ENCODE measurements at places on chromosomes 6 and 20.

GRCh38 chr20:63106108-63106764 is 99.5 kb upstream of the BHLHE23 start:
- no peak for DNase-seq

GRCh38 chr6:7100072-7100752 is 7.5 kb upstream of the RREB1 start:
- no peak for DNase-seq

DNA sequence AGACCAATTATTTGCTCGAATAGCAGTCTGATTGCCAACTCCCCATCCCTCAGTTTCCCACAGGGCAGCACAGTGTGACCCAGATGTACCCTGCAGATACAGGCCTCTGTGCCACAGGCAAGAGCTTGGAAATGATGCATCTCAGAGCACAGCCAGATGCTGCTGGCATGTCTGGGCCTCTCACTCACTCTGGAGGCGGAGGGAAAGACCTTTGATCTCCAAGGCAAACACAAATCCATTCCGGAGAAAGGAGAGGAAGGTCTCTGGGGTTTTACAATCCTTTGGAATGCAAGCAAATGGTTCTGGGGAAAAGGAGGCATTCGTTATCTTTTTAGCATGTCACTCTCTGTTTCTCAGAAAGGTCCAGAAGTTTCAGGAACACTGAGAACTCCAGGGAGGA is 74.2 kb downstream of the RIOK1 start:
- no peak for DNase-seq

GRCh38 chr6:71411882-71412281 is 123.3 kb downstream of the OGFRL1 start:
- DNase-seq = no peak

- no peak for DNase-seq
Observed at GRCh38 chr6:169396554-169397163, 143.0 kb upstream of the THBS2 start.

DNA sequence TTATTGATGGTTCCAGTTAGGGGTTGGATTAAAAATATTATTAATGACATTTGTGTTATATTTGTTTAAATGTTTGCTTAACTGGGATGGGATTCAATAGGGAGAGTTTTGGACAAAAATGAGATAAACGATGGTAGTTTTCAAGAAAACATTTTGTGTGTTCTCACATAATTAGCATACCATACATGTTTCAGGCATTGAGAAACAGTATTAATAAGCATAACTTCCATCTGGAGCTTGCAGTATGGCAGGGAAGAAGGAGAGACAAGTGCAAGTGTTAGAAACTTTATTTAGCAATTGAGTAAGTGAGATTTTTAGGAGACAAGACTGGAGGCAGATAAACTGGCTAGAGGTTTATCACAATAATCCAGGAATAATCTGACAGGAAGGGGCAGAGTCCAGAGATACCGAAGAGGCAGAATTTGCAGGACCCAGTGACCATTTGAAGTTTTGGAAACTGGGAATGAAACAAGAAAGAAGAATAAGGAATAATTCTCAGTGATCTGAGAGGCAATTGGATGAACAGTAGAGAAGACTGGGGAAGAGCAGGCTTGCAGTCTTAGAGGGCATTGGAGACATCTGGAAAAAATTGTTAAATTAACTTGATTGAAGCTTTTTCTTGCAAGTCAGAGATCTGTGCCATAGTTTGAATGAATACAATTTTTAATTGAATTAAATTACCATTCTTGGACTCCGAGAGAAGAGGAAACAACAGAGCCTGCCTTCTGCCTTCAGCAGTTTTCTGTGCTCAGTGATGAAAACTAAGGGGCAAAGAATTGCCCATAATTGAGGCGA is 73.0 kb upstream of the PTCHD4 start:
- no peak for DNase-seq

GRCh38 chr20:50308513-50309279 is 118.1 kb downstream of the CEBPB start:
- peak; percentile 88 for DNase-seq

DNA sequence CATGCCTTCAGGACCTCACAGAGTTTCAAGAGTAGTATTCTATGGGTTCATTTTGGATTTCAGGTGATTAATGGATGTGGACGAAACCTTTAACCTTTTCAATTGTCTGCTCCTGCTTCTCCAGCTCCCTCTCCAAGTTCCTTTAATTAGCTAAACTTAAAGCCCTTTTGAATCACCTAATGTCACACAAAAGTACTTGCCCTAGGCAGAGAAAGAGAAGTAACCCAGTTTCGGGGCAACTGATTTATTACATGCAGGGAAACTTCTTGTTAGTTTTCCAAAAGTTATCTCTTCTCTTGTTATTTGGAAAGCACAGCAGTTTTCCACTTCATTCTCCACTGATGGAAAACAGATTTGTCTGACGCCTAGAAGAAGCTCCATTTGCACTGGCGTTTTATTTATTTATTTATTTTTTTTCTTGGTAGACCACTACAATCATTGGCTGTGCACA is 407.7 kb upstream of the JARID2 start:
- DNase-seq = no peak

DNA sequence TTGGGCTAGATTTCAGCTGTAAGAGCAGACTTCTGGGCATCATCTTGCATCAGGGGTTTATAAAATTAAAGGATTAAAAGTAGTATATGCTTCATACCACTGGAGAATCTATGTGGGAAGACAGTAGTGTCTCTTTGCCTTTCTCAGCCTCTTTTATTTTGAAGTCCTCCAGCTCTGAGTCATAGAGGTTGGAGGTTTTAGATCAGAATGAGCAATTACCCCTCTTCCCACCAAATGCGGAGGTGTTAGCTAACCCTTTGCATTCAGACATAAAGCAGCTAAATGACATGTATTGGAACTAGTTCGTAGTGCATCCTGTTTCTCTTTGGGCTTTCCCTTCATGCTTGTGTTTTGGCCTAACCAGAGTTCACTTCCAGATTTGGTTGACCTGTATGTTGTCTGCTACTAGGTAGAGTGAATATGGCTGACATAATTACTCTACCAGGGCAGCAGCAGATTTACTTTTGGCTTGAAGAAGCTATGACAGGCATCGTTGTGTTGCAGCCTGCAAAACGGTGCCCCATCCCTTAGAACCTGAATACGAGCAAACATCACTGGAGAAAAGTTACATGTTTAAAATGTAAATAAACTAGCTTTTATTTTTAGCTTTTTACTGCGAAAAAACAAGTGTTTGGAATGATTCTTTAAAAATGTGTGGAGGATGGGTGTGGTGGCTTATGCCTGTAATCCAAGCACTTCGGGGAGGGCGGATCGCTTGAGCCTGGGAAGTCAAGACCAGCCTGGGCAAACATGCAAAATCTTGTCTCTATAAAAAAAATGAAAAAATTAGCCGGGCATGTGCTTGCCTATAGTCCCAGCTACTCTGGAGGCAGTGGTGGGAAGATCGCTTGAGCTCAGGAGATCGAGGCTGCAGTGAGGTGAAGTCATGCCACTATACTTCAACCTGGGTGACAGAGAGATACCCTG is 82.2 kb downstream of the MYO6 start:
- peak; percentile 59 for DNase-seq

DNA sequence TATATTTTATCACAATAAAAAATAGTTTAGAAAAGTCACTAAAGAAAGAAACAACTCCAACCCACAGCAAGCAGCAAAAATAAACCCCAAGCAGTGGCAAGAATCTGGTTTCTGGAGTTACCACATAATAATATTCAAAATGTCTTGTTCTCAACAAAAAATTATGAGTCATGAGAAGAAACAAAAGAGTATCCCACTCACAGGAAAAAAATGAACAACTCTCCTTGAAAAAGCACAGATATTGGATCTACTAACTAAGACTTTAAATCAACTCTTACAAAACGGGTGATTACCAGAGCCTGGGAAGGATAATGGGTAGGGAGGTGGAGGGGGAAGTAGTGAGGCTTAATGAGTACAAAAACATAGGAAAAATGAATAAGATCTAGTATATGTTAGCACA is 425.6 kb downstream of the PLCB1 start:
- DNase-seq = peak; percentile 8
